ENCODE measurements at places on chromosomes 4 and X.

DNA sequence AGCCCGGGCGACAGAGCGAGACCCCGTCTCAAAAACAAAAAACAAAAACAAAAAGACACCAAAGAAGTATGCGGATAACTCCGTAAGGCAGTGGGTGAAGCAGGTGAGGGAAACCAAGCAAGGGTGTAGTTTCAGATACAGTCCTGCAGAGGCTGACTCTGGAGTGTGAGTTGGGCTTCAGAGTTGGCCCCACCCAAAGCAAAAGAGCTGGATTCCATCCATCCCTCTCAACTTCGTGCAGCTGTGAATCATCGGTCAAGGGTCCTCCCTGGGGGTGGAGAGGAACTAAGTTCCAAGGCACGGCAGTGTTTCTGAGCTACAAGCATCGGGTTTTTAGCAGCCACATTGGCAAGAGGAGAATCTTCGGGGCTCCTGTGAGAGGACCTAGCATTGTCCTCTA lies 43.9 kb upstream of the FAM9A start:
- no peak for DNase-seq

GRCh38 chr4:7645956-7646355 lies 211.2 kb upstream of the PSAPL1 start:
- DNase-seq, result no peak

DNA sequence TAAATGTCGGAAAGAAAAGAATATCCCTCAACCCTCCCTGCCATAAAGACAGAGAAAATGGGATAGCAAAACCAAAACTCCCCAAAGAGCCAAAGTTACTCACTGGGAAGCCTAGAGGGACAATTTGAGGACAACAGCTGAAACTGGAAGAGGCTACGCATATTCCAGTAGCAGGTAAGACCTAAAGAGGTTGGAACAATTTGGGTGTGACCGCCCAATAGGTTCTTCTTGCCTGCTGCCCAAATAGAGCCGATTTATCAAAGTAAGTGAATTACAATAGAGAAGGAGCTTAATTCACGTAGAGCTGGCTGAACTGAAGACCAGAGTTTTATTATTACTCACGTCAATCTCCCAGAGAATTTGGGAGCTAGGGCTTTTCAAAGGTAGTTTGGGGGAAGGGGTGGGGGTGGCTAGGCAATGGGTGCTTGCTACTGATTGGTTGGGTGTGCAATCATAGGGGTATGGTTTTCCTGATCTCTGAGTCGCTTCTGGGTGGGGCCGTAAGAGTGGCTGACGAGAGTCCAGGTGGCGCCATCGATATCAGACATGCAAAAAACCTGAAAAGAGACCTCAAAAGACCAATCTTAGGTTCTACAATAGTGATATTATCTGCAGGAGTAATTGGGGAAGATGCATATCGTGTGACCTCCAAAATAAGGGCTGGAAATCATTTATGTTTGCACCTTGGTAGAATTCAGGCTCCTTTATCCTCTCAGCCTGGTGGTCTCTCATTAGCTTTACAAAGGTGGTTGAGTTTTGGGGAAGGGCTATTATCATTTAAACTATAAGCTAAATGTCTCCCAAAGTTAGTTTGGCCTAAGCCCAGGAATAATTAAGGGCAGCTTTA lies 39.0 kb upstream of the SLC7A3 start:
- no peak for DNase-seq

- DNase-seq, result no peak
Observed at GRCh38 chr4:38831653-38832052, 25.0 kb downstream of the TLR6 start.

GRCh38 chr4:85717351-85717750 lies 242.4 kb downstream of the ARHGAP24 start:
- no peak for DNase-seq

GRCh38 chr4:120007896-120008436 lies 58.7 kb downstream of the MAD2L1 start:
- no peak for DNase-seq

- no peak for DNase-seq
Observed at GRCh38 chrX:20514358-20514757, 247.6 kb upstream of the RPS6KA3 start.

Data from activated T-cell treated with anti-CD3 and anti-CD28 coated beads, Interleukin-2, amount 50 U/mL, for 48 hours (primary cell).